Endothelial cell of umbilical vein (primary cell): ENCODE measurements at places on chromosomes 3 and 15. TPM values are rescaled to one million over a fixed set of nuclear protein-coding genes. Genes with fewer than 3 reads are reported as not detected.

Gene SPESP1
- total RNA-seq = 1.5 and 3.0 TPM in 2 replicates

Gene APPL1
- 28.8 and 29.7 TPM in 2 replicates for total RNA-seq

Gene CLDN16
- not detected in 2 replicates for total RNA-seq

Gene HIGD2B
- not detected in 2 replicates for total RNA-seq

Gene SI
- total RNA-seq = not detected in 2 replicates

Gene MITF
- total RNA-seq = 2.5 and 3.9 TPM in 2 replicates

Gene NR2E3
- total RNA-seq = 0.25 and 0.38 TPM in 2 replicates

DNA sequence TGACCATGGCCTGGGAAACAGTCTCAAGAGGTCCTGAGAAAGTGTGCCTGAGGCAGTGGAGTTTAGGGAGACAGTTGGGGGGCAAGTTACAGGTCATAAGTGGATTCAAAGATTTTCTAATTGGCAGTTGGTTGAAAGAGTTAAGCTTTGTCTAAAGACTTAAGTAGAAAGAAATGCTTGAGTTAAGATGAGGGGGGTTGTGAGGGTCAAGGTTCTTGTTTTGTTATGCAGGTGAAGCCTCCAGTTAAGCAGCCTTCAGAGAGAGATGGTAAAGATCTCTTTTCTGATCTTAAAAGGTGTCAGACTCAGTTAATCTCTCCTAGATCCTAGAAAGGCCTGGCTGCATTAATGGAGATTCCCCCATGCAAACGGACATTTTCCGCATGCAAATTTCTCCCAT lies 356.3 kb upstream of the C2CD4B start:
- no peaks in the 10 kb centered on the region for H3K4me1 ChIP-seq
- no peak overlapping the region for H3K4me3 ChIP-seq
- no peaks in the 10 kb centered on the region for H3K36me3 ChIP-seq

DNA sequence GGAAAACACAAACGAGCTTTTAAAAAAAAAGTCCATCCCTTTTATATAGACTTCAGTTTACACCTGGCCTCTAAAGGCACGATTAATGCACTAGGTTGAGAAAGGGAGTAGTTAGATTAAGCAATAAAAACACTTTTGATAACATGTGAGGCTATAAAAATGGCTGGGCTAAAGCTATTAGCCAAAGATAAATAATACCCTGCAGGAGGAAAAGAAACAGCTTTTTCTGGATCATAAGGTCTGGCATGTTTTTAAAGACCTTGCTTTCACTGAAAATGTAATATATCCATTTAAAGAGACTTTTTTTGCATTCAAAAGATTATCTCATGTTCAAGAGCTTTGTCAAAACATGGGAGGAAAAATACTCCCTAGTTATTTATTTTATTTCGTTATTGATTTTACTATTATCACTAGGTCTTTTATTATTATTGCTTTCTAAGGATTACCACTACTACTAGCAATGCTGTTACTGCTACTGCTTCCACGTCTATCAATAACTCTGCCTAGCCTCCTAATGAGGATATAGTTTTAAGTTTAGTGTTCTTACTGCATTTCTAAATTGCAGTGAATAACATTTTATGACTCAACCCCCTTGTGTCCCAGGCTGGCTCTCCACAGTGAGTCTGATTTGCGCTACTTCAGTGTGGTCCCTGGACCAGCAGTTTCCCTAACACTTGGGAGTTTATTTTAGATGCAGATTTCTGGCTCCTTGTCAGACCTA lies 93.4 kb downstream of the THRB start:
- DNase-seq = no peak
- no peaks in the 10 kb centered on the region for H3K27me3 ChIP-seq
- H3K27ac ChIP-seq = no peak overlapping the region
- no peaks in the 10 kb centered on the region for H3K36me3 ChIP-seq

- no peaks in the 10 kb centered on the region for H3K36me3 ChIP-seq
- H3K27ac ChIP-seq = no peak overlapping the region
- H3K4me3 ChIP-seq = no peak overlapping the region
- DNase-seq = no peak
These were observed 234.4 kb upstream of the LRTM1 start for GRCh38 chr3:55162031-55162795.

- H3K4me1 ChIP-seq = peaks cover 7% of the 10 kb centered on the region
- H3K27ac ChIP-seq = no peak overlapping the region
- no peaks in the 10 kb centered on the region for H3K27me3 ChIP-seq
- DNase-seq = peak; percentile 80
- H3K4me3 ChIP-seq = no peak overlapping the region
These were observed 482.6 kb upstream of the TPRG1 start for GRCh38 chr3:188689101-188689574.

GRCh38 chr3:38004415-38005075 lies 14.0 kb downstream of the VILL start:
- H3K27ac ChIP-seq = no peak overlapping the region
- H3K4me1 ChIP-seq = no peaks in the 10 kb centered on the region
- peak; percentile 50 for DNase-seq
- no peaks in the 10 kb centered on the region for H3K36me3 ChIP-seq
- H3K4me3 ChIP-seq = no peak overlapping the region

DNA sequence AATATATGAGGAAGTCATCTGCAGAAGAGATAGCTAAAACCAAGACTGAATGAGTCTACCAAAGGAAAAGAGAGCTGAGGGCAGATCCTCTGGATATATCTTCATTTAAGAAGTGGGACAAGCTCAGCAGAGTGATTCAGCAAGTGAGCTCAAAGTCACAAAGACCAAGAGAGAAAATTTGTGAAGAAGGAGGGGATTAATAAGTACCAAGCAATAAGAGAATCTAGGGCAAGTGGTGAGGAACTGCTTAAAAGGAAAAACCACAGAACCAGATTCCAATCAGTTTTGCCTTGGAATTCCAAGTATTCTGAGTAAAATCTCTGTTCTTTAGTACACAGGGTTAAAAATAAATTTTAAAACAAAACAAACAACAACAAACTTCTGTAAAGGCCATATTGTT lies 3.6 kb downstream of the EHHADH start:
- H3K4me3 ChIP-seq = no peak overlapping the region
- H3K4me1 ChIP-seq = no peaks in the 10 kb centered on the region
- H3K27ac ChIP-seq = no peak overlapping the region
- DNase-seq = no peak
- no peaks in the 10 kb centered on the region for H3K36me3 ChIP-seq
- no peaks in the 10 kb centered on the region for H3K27me3 ChIP-seq

GRCh38 chr3:8647137-8647985 lies 2.8 kb upstream of the SSUH2 start:
- DNase-seq = no peak
- H3K27me3 ChIP-seq = peaks cover 4% of the 10 kb centered on the region
- no peaks in the 10 kb centered on the region for H3K4me1 ChIP-seq

DNA sequence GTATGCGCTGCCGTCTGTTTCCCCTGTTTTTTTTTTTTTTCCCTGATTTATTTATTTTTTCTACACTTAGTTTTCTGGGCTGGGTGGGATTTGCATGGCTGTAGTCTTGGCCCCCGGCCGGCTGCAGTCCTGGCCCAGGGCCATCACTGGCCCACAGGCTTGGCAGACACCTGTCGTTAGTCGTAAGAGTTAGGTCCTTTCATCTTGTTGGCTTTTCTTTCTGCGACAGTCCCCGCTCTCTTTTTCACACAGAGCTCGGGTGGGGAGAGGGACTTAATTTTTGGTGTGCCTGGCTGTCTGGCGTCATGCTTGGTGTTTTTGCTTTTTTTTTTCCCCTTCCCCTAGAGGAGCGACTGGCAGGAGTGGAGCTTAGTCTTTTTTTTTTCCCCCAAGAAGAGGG lies 183.4 kb downstream of the KLF13 start:
- H3K36me3 ChIP-seq = no peaks in the 10 kb centered on the region
- H3K4me1 ChIP-seq = no peaks in the 10 kb centered on the region
- no peak overlapping the region for H3K4me3 ChIP-seq
- no peak overlapping the region for H3K27ac ChIP-seq
- DNase-seq = peak; percentile 62
- no peaks in the 10 kb centered on the region for H3K27me3 ChIP-seq

GRCh38 chr3:122356402-122356801 lies 26.6 kb downstream of the MIX23 start:
- H3K36me3 ChIP-seq = peaks cover 3% of the 10 kb centered on the region
- H3K4me1 ChIP-seq = no peaks in the 10 kb centered on the region
- H3K27me3 ChIP-seq = no peaks in the 10 kb centered on the region

- no peak for DNase-seq
- H3K27ac ChIP-seq = no peak overlapping the region
- H3K27me3 ChIP-seq = no peaks in the 10 kb centered on the region
- H3K36me3 ChIP-seq = no peaks in the 10 kb centered on the region
These were observed 1.3 kb downstream of the SCN5A start for GRCh38 chr3:38648024-38648658.

GRCh38 chr3:164460851-164461250 lies 617.4 kb downstream of the SI start:
- no peaks in the 10 kb centered on the region for H3K27me3 ChIP-seq
- DNase-seq = no peak

DNA sequence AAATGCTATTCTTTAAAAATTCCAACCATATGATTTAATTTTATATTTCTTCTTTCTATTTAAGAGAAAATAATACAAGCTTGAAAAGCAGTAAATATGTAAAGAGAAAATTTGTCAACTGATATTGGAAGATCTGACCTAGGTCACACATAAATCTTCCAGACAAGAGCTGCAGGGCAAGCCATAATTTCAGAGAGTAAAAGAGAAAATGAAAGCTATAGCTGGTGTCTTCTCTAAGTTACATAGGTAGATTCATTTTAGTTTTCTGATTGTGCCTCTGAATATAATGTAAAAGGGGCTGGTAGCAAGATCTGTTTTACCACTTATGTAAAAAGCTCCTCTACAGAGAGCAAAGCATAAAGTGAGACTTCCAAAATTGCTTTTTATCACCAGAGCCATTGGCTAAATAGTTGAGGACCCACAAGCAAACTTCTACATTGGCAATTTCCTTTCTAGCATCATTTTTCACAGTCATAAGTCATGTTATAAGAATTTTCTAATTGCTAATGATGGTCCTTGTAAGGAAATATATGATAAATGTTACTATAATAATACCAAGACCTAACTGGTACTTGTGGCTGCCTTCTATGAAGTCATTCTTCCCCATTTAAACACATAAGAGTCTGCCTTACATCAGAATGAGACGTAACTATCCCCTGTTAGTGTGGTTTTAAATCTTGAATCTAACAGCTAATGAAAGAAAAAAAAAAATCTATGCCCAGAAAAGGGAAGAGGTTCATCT lies 80.8 kb upstream of the SKOR1 start:
- H3K4me1 ChIP-seq = no peaks in the 10 kb centered on the region
- H3K4me3 ChIP-seq = no peak overlapping the region
- no peaks in the 10 kb centered on the region for H3K27me3 ChIP-seq
- H3K27ac ChIP-seq = no peak overlapping the region
- no peak for DNase-seq

GRCh38 chr3:23435318-23435717 lies 232.2 kb downstream of the UBE2E2 start:
- no peaks in the 10 kb centered on the region for H3K36me3 ChIP-seq
- no peak overlapping the region for H3K27ac ChIP-seq
- no peak overlapping the region for H3K4me3 ChIP-seq
- peaks cover 10% of the 10 kb centered on the region for H3K4me1 ChIP-seq
- H3K27me3 ChIP-seq = no peaks in the 10 kb centered on the region

GRCh38 chr3:29212789-29213433 lies 68.0 kb upstream of the RBMS3 start:
- H3K4me3 ChIP-seq = no peak overlapping the region
- H3K27ac ChIP-seq = no peak overlapping the region
- no peak for DNase-seq
- no peaks in the 10 kb centered on the region for H3K27me3 ChIP-seq

GRCh38 chr15:25177955-25178801 lies 223.4 kb downstream of the SNRPN start:
- H3K4me3 ChIP-seq = no peak overlapping the region
- no peak overlapping the region for H3K27ac ChIP-seq
- no peaks in the 10 kb centered on the region for H3K27me3 ChIP-seq

- no peak overlapping the region for H3K4me3 ChIP-seq
- peaks cover 7% of the 10 kb centered on the region for H3K36me3 ChIP-seq
- no peak for DNase-seq
- H3K4me1 ChIP-seq = peaks cover 35% of the 10 kb centered on the region
- no peaks in the 10 kb centered on the region for H3K27me3 ChIP-seq
These were observed 22.2 kb downstream of the TMEM43 start for GRCh38 chr3:14147066-14147435.

GRCh38 chr15:99385005-99385669 lies 133.9 kb downstream of the LRRC28 start:
- H3K27ac ChIP-seq = no peak overlapping the region
- H3K4me3 ChIP-seq = no peak overlapping the region
- no peaks in the 10 kb centered on the region for H3K27me3 ChIP-seq
- no peaks in the 10 kb centered on the region for H3K36me3 ChIP-seq

GRCh38 chr3:194687638-194688199 lies 2.0 kb downstream of the FAM43A start:
- H3K27me3 ChIP-seq = no peaks in the 10 kb centered on the region
- H3K36me3 ChIP-seq = peaks cover 20% of the 10 kb centered on the region
- peaks cover 32% of the 10 kb centered on the region for H3K4me1 ChIP-seq

- no peaks in the 10 kb centered on the region for H3K27me3 ChIP-seq
- no peak overlapping the region for H3K27ac ChIP-seq
- no peaks in the 10 kb centered on the region for H3K4me1 ChIP-seq
- H3K36me3 ChIP-seq = no peaks in the 10 kb centered on the region
- H3K4me3 ChIP-seq = no peak overlapping the region
These were observed 253.5 kb upstream of the CTDSPL start for GRCh38 chr3:37608061-37608702.
